Activated T-cell treated with anti-CD3 and anti-CD28 coated beads, Interleukin-2, amount 50 U/mL, for 48 hours (primary cell): ENCODE measurements at places on chromosomes 11 and 22.

GRCh38 chr11:131750692-131751091 is 380.3 kb downstream of the NTM start:
- DNase-seq: no peak

GRCh38 chr11:94972700-94973098 is 657 bp downstream of the CWC15 start:
- DNase-seq: no peak

GRCh38 chr11:125080531-125080911 is 17.4 kb downstream of the SLC37A2 start:
- DNase-seq: no peak

GRCh38 chr11:70620510-70621184 is 222.3 kb downstream of the CTTN start:
- DNase-seq: no peak

DNA sequence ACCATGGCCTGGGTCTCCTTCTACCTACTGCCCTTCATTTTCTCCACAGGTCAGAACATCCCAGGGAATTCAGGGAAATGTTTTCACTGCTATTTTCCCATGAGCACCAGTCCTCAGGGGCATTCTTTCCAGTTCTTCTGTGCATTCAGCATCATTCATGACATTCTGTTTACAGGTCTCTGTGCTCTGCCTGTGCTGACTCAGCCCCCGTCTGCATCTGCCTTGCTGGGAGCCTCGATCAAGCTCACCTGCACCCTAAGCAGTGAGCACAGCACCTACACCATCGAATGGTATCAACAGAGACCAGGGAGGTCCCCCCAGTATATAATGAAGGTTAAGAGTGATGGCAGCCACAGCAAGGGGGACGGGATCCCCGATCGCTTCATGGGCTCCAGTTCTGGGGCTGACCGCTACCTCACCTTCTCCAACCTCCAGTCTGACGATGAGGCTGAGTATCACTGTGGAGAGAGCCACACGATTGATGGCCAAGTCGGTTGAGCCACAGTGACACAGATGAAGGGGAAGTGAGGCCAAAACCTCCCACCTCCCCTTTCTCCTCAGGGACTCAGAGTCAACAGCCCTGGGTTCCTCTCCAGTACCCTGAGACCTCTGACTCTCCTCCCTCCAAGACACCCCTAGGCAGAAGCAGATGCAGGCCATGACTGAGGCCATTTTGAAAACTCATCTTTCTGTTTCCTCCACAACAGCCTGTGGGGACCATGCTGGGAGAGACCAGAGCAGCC is 15.9 kb upstream of the IGLL5 start:
- no peak for DNase-seq

DNA sequence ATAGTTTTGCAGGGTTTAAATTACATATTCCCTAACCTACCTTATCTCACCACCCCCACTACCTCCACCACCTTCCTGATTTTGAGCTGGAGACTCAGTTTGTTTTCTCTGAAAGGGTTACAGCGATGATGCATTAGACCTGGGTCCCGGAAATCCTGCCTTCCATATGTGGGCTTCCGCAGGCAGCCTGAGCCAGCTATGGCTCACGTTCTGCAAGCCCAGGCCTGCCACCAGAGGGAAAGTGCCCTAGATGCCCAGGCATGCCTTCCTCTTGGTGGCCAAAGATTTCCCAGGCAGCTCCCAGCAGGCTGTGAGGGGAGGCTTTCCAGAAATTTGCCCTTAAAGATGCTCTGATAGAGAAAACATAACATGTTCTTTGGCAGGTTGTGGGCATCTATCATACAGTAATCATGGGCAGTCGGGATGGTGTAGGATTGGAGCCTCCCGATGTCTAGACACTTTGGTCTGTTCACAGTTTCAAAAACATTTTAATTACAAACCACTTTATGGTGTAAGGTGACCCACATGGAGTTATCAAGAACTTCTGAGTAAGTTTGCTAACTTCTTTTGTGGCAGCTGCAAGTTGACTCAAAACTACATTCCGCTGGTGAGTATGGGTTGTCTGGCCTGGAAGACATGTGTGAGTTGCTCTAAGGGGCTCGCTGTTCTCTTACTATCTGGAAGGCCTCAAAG is 79.3 kb downstream of the MICAL2 start:
- DNase-seq: peak; percentile 68

DNA sequence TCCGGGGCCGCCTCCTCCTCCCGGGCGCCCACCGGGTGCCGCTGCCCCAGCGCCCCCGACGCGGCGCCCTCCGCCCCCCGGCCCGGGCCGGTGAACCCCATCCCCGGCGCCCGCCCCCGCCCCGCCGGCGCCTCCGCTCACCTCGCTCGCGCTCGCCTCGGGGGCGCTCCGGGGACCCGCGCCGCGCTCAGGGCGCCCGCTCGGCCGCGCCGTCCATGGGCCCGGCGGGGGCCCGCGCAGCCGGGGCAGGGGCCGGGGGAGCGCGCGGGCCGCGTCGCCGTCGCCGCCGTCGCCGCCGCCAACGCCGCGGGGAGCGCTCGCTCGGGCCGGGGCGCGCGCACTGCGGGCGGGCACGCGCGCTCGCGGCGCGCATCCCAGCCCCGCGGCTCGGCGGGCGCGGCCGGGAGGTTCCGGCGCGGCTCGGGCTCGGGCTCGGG is 293 bp downstream of the DUSP8 start:
- no peak for DNase-seq

DNA sequence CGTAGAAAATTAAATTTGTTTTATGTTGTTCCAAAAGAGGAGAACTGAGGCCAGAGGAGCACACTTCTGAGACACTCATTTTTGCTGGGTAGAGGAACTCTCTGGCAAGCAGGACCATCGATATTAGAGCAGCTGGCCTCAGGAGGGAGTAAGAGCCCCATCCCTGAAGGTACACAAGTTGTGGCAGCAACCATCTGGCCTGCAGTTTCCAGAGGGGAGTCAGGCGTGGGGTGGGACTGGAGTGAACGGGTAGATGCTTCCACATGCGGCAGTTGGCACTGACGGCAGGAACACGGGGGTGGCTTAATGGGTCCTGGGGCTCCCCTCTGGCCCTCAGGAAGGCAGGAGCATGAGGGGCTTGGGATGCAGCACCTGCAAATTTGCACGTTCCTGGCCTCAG is 13.2 kb upstream of the SSTR3 start:
- DNase-seq: no peak

- no peak for DNase-seq
These were observed 3.1 kb upstream of the CHKB start for GRCh38 chr22:50585781-50586180.

- DNase-seq: no peak
These were observed 2.4 kb downstream of the LARGE1 start for GRCh38 chr22:33917744-33918406.
